ENCODE measurements at places on chromosomes 5 and 9.

GRCh38 chr5:105840800-105841199, 1829.9 kb downstream of the EFNA5 start:
- DNase-seq: no peak

- DNase-seq: peak; percentile 58
Observed at GRCh38 chr5:106312360-106312759, 1358.4 kb downstream of the EFNA5 start.

DNA sequence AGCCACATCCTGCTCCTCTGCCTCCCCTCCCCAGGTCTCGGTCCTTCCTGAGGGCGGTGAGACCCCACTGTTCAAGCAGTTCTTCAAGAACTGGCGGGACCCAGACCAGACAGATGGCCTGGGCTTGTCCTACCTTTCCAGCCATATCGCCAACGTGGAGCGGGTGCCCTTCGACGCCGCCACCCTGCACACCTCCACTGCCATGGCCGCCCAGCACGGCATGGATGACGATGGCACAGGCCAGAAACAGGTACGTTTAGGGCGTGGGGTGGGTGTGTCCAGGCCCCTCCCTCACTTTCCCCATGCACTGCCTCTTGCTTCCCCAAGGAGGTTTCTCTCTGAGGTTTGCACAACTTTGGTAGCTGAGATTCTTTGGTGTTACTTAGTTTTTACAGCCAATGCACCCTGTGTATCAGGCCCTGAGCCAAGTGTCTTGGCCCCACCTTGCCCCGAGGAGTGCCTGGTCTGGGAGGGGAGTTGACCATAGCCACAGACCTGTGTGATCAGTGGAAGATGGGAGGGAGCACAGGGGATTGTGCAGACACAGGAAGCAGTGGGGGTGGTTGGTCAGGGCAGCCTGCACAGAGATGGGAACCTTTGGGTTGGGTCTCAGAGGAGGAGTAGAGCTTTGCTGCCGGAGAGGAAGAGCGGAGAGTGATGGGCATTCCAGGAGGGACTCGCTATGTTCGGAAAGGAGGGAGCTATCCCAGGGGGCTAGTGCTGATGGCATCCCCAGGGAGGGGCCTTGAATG, 50.8 kb downstream of the GSN start:
- no peak for DNase-seq

- no peak for DNase-seq
Observed at GRCh38 chr9:2085716-2086115, 70.6 kb downstream of the SMARCA2 start.

DNA sequence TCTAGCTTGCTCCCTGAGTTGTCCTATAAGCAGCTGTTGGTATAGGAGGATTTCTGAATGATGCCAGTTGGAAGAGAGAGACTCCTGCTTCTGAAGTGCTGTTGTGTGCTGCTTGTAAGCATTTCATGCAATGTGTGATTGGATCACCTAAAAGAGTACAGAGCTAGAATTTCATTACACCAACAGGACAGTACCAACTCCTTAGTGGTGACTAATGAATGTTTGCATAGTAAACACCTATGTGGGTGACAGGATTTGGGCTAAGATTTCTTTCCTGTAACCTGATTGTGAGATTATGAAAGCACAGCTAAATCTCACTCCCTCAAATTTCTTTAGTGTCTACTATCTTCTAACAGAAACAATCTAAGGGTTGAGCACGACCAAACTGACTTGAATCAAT, 67.0 kb downstream of the GCNT1 start:
- DNase-seq: no peak

DNA sequence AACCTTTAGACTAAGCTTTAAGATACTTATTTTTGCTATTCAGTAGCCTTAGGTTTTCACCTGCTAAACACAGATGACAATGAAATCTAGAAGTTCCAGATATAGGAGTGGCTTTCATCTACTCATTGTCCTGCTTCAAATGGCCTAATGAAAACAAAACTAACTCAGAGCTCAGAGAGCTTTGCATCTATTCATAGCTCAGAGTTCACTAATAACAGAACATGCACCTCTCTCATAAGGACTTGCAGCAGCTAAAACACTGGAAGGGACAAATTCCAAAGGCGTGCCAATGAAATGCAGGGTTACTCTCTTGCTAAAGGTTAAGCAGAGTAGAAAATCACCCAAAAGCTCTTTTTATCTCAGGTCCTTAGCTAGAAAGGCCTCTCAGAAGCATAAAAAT, 29.0 kb downstream of the SLC31A2 start:
- no peak for DNase-seq

GRCh38 chr9:2286825-2287455, 271.8 kb downstream of the SMARCA2 start:
- no peak for DNase-seq

DNA sequence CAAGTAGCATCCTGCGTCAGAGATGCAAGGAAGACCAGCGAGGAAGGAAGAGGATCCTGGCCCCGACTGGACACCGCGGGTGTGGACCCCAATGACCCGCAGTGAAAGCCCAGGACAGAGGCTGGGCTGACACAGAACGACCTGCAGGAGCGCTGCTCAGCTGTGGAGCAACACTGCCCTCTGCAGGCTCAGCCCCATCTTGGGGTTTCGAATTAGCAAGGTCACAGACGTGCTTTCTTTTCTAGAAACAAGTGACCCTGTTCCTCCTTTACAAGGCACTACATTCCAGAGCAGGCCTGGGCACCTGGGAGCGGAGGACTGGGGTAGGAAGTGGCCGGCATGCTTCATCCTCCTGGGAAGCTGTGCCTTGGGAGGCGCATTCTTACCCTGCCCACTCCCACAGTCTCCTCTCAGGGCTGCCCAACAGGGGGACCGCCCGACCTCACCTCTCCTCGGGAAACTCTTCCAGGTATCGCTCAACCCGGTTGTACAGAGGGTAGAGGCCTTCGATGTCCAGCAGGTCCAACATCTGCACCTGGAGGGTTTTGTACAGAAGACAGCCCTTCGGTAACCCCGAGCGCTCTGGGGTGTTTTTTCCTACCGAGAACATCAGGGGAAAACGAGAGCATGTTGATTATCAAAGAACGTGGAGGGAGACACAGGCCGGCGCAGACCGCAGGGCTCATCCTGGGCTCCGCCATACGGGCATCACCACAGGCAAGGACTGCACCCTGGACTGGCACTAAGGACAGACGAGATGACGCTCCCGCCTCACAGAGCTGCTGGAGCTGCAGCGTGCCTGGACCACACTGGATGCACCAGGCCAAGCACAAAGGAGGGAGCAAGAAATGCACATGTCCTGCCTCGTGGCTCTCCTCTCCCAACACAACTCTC, 35.0 kb downstream of the IPPK start:
- peak; percentile 37 for DNase-seq

DNA sequence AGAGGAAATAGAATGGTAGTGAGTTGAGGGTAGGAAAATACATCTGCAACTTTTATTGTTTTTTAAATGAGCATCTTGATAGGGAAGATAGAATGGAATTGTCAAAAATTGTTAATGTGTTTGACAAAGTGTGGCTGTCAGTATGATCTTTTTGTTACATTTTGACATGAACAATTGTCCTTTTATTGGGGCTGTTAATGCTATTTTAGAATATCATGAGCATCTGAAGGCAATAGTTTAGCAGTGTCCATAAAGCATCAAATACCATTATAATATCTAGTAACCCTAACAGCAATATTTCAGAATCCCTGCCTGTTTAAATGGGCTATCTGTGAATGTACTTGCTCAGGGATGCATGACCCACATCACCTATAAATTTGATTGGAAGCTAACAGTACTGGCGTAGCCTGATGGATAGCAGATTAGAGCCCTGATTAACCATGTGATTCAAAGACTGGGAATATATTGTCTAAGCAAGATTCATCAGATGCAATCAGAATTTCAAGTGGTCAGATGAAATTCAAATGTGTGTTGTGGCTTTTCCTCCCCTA, 37.8 kb downstream of the TLE4 start:
- DNase-seq: no peak

GRCh38 chr9:81871695-81872094, 56.5 kb upstream of the SPATA31D4 start:
- DNase-seq: peak; percentile 62

- DNase-seq: peak; percentile 82
Observed at GRCh38 chr9:130451509-130452388, 7.0 kb downstream of the ASS1 start.

GRCh38 chr5:62268234-62268633, 37.8 kb upstream of the KIF2A start:
- peak; percentile 68 for DNase-seq

DNA sequence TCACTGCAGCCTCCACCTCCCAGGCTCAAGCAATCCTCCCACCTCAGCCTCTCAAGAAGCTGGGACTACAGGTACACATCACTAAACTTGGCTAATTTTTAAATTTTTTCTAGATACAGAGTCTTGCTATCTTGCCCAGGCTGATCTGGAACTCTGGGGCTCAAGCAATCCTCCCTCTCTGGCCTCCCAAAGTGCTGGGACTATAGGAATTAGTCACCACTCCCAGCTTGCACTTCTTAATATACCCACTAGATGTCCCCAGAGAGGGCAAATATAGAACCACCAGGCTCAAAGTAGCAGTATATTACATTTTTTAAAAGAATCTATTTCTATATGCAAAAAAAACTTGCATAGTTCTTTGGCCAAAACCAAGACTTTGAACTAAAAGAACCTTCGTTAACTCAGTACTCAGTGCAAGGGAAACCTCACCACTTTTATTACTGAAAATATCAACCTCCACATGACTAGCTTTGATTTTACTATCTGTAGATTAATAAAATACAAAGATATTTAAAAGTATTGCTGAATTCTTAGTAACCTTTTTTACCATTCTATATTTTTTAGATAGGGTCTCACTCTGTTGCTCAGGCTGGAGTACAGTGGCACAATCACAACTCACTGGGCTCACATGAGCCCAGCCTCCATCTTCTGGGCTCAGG, 25.8 kb upstream of the HSD17B3 start:
- peak; percentile 60 for DNase-seq

DNA sequence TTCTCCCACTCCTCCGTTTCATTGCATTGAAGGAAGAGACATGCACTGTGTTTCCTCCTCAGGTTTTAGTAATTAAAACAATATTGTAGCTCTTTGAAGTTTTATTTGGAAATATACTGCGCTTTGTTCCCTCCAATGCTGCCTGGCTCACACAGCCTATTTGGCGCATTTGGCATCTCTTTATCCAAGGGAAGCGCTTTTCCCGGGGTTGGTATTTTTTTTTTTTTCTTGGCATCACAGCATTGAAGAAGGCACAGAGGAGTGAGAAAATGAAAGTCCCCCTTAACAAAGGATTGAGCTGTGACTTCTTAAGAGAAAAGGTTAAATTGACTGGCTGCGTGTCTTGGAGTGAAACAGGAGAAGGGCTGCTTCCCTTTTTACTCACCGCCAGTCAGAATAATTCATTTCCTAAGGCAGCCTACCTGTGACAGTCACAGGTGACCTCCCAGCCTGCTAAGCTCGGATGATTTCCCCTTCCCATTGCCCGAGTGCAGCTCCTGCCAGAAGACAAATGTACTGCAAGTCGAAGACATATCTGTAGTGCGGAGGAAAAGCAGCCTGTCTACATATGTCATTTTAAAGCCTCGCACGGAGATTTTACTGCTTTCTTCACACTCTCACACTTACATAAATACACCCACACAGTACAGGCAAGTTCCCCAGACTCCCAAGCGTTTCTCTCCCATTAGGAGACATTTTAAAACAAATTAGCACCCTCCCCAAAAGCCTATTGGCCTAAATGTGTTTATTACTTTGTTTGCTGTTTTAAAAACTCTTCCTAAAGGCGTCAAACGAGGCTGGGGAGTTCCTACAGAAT, 665.5 kb upstream of the ZNF608 start:
- peak; percentile 60 for DNase-seq

DNA sequence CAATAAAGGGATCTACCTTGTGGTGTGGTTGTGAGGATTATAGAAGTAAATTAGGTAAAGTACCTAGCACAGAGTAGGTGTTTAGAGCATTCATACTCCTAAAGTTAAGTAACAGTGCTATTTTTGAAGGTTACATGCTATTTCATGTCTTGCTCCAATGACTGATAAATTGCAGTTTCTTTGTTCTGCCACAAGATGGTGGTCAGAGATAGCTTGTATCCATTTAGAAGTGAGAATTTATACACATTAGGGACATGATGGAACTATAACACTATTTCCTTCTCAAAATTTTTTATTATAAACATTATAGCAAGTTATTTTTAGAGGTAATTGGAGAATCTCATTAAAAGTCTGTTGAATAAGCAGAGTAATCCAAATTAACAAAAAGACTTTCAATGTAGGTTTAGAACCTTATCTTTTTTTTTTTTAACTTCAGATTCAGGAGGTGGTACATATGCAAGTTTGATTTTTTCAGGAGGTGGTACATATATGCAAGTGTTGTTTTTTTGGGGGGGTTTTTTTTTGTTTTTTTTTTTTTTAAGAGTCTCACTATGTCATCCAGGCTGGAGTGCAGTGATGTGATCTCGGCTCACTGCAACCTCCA, 17.1 kb downstream of the MTREX start:
- DNase-seq: peak; percentile 14

DNA sequence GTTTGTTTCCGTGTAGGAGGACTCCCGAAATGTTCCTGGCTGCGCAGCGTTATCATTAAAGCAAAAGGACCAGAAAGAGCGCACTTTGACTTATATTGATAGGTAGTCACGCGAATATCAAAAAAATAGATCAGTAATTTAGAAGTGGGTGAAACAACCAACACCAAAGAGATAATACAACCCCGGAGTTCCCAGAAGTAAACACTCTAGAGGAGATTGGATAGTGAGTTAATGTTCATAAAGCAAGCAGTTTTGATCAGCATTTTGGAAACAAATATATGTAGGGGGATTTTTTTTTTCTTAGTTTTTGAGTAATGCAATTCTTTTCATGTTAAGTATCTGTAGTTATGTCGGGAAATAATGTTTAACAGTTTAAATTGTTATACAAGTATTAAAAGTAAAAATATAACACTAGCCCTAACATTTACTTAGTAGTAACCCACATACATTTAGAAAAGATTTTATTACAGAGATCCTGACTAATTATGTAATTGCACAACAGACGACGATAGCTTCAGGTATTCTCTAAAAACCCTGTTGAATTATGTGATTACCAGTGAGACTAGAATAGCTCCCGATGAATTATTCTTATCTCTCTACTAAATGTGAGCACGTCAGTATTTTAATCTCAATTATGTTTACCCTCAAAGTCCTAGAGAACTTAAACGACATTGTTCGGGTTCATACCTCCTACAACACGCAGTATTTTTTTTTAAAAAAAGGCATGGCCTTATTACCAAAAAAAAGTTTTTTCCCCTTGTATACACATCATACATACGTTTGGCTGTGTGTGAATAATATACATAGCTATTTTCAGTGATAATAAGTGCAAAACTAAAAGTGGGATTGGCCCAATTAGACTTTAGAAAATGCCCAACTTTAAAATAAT, 9.4 kb upstream of the NFIB start:
- no peak for DNase-seq

GRCh38 chr5:143428738-143429420, 25.4 kb upstream of the NR3C1 start:
- DNase-seq: no peak

- DNase-seq: no peak
Observed at GRCh38 chr5:92081958-92082712, 699.0 kb upstream of the ARRDC3 start.

Measured in RCC 7860 (cell line).